ENCODE measurements at places on chromosomes 16 and 17.
A peak's percentile ranks its signal among the peaks of the same experiment; 100 is the strongest.

DNA sequence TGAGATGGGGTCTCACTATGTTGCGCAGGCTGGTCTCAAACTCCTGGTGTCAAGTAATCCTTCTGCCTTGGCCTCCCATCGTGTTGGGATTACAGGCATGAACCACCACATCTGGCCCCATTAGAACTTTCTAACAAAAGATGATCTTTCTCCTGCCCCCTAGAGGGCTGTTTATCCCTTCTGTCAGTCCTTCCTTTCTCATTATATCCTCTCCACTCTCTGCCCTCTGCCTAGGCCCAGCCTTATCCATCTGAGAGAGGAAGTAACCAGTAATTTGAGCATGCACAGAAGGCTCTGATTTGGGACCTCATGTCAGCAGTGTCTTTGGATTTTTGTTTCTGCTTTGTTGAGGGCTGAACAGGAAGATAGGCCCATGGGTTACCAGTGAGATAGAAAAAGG, 4.4 kb upstream of the DHX40 start:
- no peak overlapping the region for H3K27ac ChIP-seq
- peak; percentile 22 for DNase-seq
- H3K4me1 ChIP-seq = peaks cover under 1% of the 10 kb centered on the region
- H3K36me3 ChIP-seq = no peaks in the 10 kb centered on the region
- H3K4me3 ChIP-seq = no peak overlapping the region

GRCh38 chr17:45338023-45338781, 21.4 kb upstream of the MAP3K14 start:
- H3K4me3 ChIP-seq = no peak overlapping the region
- DNase-seq = no peak
- peaks cover 9% of the 10 kb centered on the region for H3K4me1 ChIP-seq
- H3K27me3 ChIP-seq = no peaks in the 10 kb centered on the region

DNA sequence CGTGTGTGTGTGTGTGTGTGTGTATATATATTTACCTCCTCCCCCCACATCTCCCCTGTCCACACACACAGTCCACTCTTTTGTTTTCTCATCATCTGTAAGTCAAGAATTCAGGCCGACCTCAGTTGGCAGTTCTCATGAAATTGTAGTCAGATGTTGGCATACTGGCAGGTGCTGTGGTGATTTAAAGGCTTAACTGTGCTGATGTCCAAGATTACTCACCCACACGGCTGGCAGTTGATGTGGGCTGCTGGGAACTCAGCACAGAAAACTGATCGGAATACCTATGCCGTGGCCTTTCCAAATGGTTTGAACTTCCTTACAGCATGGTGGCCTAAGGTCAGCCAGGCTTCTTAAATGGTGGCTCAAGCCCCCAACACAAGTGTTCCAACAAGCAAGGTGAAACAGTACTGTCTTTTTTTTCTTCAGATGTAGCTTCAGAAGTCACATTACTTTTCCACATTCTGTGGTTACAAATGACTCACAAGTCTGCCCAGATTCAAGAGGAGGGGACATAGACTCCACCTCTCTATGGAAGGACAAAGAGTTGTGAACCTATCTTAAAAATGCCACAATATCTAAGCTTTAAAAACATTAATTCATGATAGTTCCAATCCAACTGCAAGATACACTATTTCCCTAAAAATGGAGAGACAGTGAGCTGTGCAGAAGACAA, 198.5 kb upstream of the HS3ST4 start:
- no peak overlapping the region for H3K27ac ChIP-seq
- H3K4me3 ChIP-seq = no peak overlapping the region
- DNase-seq = no peak
- H3K36me3 ChIP-seq = no peaks in the 10 kb centered on the region

DNA sequence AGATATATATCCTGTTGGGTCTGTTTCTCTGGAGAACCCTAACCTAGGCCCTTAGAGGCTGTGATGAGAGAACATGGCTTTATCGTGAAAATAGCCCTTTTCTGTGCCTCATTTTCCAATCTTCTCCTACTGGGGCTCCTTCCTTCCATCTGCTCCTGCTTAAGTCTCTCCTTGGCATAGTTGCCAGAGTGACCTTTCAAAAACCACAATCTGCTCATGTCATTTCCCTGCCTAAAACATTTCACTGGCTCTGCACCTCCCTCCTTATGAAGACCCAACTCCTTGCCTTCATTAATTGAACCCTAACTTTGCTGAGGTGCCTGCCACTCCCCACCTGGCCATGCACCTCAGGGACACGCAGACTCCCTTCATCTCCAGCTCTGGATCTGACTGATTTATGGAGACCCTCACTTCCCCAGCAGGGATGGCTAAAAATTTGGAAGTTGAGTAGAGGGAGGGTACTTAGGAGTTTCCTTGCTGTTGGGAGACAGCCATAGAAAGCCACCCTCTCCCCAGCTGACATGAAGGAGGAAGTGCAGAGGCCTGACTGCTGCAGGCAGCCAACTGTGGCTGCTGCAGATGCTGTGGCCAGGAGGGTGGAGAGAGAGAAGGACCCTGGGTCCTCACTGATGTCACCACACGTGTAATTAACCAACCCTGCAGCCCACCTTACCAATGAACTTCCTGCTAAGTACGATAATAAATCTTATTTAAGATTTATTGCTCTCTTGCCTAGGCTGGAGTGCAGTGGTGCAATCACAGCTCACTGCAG, 6.3 kb upstream of the GGA2 start:
- H3K4me3 ChIP-seq = no peak overlapping the region
- H3K4me1 ChIP-seq = no peaks in the 10 kb centered on the region
- H3K27me3 ChIP-seq = no peaks in the 10 kb centered on the region

DNA sequence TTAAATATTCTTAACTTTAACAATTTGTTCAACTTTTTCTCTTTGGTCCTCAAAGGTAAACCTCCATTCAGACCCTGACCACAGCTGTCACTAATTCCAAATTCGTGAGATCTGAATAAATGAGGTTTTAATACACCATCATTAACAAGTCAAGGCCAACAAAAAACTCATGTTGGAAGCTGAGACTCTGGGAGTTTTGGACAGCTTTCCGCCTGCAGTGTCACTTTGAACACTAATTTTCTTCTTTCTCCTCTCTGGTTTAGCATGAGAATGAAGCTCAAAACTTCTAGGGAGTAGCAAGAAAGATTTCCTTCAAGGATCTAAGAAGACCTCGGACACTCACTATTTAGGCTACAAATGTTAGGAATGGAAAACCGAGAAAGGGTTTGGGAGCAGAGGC, 32.7 kb upstream of the DNAH9 start:
- no peaks in the 10 kb centered on the region for H3K4me1 ChIP-seq
- H3K4me3 ChIP-seq = no peak overlapping the region
- no peaks in the 10 kb centered on the region for H3K36me3 ChIP-seq
- no peak overlapping the region for H3K27ac ChIP-seq

DNA sequence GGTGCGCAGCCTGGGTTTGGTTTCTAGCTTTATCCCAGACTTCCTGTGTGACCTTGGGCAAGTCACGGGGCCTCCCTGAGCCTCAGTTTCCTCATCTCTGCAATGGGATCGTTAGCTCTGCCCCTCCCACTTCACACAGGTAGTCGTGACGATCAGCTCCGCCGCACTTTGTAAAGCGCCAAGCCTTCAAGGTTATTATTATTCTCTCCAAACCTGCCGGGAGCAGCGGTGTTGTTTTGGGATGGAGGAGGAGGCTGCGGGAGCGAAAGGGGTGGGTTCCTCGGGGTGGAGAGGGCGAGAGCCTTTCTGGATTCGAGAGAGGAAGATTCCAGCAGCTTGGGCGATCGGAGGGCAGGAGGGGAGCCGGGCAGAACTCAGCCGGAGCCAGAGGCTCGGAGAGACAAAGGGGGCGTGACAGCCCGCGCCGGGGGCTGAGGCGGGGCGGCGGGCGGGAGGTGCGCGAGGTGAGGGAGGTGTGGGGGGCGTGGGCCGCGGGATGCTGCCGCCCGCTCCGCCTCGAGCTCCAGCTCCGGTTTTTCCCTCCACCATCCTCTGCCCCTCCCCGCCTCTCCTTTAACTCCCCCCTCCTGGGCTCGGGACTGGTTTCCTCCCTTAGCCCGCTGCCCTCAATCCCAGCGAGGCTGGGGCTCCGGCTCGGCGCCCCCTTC, at the start of gene EFNB3:
TSS of gene EFNB3 (plus strand) at position 602 of the 668 bp plus-strand sequence. CDS start 397 bp downstream, outside the sequence.
- DNase-seq = peak; percentile 92
- peaks cover 19% of the 10 kb centered on the region for H3K4me1 ChIP-seq
- peak within 1 kb of the TSS; percentile 96 for H3K4me3 ChIP-seq
- peaks cover 15% of the 10 kb centered on the region for H3K27me3 ChIP-seq
- no peaks in the 10 kb centered on the region for H3K36me3 ChIP-seq
- H3K27ac ChIP-seq = no peak within 1 kb of the TSS

GRCh38 chr16:27515874-27516353, 33.8 kb downstream of the GTF3C1 start:
- no peak overlapping the region for H3K4me3 ChIP-seq
- H3K4me1 ChIP-seq = no peaks in the 10 kb centered on the region
- no peaks in the 10 kb centered on the region for H3K36me3 ChIP-seq
- no peak overlapping the region for H3K27ac ChIP-seq

GRCh38 chr16:73172241-73172972, 124.5 kb upstream of the ZFHX3 start:
- peaks cover 19% of the 10 kb centered on the region for H3K4me1 ChIP-seq
- H3K27ac ChIP-seq = no peak overlapping the region
- H3K27me3 ChIP-seq = no peaks in the 10 kb centered on the region
- no peaks in the 10 kb centered on the region for H3K36me3 ChIP-seq
- DNase-seq = peak; percentile 52

- H3K36me3 ChIP-seq = no peaks in the 10 kb centered on the region
- H3K4me1 ChIP-seq = peaks cover 45% of the 10 kb centered on the region
- no peak overlapping the region for H3K27ac ChIP-seq
- DNase-seq = peak; percentile 95
- H3K27me3 ChIP-seq = no peaks in the 10 kb centered on the region
Measured at GRCh38 chr17:2396568-2397246, 4.2 kb downstream of the MNT start.

- no peak overlapping the region for H3K27ac ChIP-seq
- DNase-seq = no peak
- H3K36me3 ChIP-seq = no peaks in the 10 kb centered on the region
- H3K4me3 ChIP-seq = peak overlapping the region; percentile 14
- H3K27me3 ChIP-seq = no peaks in the 10 kb centered on the region
Measured at GRCh38 chr17:28046034-28046825, 3.8 kb downstream of the NLK start.

GRCh38 chr16:30173054-30173453, 10.3 kb upstream of the CORO1A start:
- H3K27ac ChIP-seq = no peak overlapping the region
- H3K4me1 ChIP-seq = no peaks in the 10 kb centered on the region
- no peaks in the 10 kb centered on the region for H3K36me3 ChIP-seq
- no peak for DNase-seq
- H3K27me3 ChIP-seq = no peaks in the 10 kb centered on the region

DNA sequence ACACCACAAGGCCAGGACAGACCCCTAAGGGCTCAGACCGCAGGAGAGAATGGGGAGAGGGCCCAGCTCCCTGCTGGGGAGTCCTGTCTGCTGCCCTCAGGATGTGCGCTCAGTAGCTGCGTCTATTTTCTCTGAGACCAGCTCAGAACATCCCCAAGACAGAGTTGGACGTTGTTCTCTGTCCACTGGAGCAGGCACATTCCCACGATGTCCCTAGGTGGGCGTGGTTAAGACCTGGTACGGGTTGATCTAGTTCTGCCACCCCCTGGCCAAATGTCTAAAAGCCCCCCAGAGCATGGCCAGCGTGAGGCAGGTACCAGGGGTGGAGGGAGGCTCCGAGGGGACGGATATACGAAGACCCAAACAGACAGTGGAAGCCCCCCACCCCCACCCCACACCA, 842 bp upstream of the CALB2 start:
- no peaks in the 10 kb centered on the region for H3K36me3 ChIP-seq
- no peak overlapping the region for H3K4me3 ChIP-seq
- H3K4me1 ChIP-seq = no peaks in the 10 kb centered on the region

DNA sequence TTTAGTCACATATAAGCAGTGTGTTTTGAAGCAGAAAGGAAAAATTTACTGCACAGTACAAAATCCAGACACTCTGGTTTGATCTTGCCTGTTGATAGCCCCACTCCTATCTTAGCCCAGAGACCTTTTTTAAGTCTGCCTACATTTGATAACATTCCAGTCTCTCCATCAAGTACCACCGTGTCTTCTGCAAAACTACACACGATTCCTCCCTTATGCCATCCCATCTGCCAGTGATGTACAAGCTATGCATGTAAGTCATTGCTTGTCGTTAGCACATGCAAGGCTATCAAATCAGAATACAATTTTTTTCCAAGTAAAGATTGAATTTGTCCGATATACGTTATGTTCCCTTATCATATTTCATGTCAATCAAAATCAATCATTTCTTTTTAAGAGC, 14.9 kb downstream of the SHCBP1 start:
- no peak overlapping the region for H3K27ac ChIP-seq
- peaks cover 15% of the 10 kb centered on the region for H3K36me3 ChIP-seq
- no peaks in the 10 kb centered on the region for H3K27me3 ChIP-seq
- DNase-seq = no peak
- H3K4me1 ChIP-seq = no peaks in the 10 kb centered on the region

GRCh38 chr17:32185875-32186274, 43.6 kb downstream of the RHOT1 start:
- H3K4me3 ChIP-seq = no peak overlapping the region
- H3K27me3 ChIP-seq = no peaks in the 10 kb centered on the region
- DNase-seq = no peak
- no peak overlapping the region for H3K27ac ChIP-seq

GRCh38 chr16:67055712-67056487, 27.0 kb downstream of the CBFB start:
- no peak for DNase-seq
- no peaks in the 10 kb centered on the region for H3K36me3 ChIP-seq
- H3K27ac ChIP-seq = no peak overlapping the region
- no peaks in the 10 kb centered on the region for H3K27me3 ChIP-seq
- H3K4me3 ChIP-seq = no peak overlapping the region
- H3K4me1 ChIP-seq = no peaks in the 10 kb centered on the region

DNA sequence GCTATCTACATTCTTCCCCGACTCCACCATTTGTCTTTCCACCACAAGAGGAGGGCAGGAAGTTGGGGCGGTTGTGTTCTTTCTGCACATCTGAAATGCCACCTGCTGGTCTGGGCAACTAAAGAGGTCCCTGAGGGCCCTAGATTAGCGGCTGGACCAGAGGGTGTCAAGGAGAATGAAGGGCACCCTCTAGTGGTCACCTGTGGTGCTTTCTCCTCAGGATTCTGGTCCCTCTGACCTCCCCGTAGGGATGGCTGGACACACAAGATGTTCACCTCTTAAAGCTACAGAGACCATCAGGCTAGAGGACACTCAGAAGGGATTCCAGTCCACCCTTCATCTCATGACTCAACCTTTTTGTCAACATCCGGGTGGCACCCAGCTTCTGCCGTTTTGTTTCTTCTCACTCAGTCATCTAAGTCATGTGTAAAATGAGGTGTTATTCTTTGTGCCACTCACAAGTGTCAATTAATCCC, 2.9 kb upstream of the SCIMP start:
- no peaks in the 10 kb centered on the region for H3K36me3 ChIP-seq
- H3K4me1 ChIP-seq = no peaks in the 10 kb centered on the region
- H3K4me3 ChIP-seq = no peak overlapping the region
- DNase-seq = peak; percentile 77
